ENCODE measurements at places on chromosomes 7 and 10.
A peak's percentile ranks its signal among the peaks of the same experiment; 100 is the strongest.

- DNase-seq: peak; percentile 18
- H3K27ac ChIP-seq: no peak overlapping the region
- H3K36me3 ChIP-seq: peaks cover 17% of the 10 kb centered on the region
- H3K4me3 ChIP-seq: peak overlapping the region; percentile 54
- no peaks in the 10 kb centered on the region for H3K27me3 ChIP-seq
- H3K4me1 ChIP-seq: peaks cover 26% of the 10 kb centered on the region
These were observed 16.4 kb downstream of the TNRC18 start for GRCh38 chr7:5406957-5407945.

GRCh38 chr10:62133618-62134017 is 135.0 kb downstream of the RTKN2 start:
- H3K27me3 ChIP-seq: no peaks in the 10 kb centered on the region
- no peak overlapping the region for H3K4me3 ChIP-seq
- no peak overlapping the region for H3K27ac ChIP-seq
- H3K36me3 ChIP-seq: peaks cover 4% of the 10 kb centered on the region

DNA sequence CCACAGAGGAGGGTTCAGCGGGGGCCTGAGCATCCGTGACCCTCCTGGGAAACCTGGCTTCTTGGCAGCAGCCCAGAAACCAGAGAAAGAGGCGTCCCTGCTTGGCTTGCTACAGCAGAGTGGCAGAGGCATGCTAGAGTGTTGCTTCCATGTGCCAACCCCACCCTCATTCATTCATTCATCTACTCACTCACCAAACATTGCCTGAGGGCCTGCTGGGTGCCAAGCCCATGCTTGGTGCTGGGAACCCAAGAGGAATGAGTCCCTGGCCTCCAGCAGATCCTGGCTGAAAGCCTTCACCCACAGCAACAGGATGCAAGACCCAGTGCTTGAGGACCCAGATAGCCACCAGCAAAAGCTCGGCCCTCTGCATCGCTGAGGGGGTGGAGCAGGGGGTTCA is 129.0 kb downstream of the CDH23 start:
- H3K27me3 ChIP-seq: no peaks in the 10 kb centered on the region
- peaks cover 54% of the 10 kb centered on the region for H3K4me1 ChIP-seq
- H3K27ac ChIP-seq: no peak overlapping the region
- H3K36me3 ChIP-seq: no peaks in the 10 kb centered on the region

DNA sequence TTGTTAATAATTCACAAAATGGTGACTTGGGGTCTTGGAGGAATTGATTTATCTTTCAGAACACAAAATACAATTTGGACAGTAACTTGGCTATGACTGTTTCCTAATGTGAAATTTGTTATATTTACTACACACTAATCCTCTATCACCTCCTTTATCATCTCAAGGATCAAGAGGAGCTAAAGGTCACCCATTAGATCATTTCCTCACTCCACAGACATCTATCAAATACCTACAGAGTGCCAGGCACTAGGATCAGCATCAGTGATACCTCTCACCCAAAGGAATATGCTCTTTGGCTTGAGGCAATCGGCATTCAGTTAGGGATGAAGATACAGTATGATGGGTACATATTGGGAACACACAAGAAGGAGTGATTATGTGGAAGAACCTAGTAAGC is 132.1 kb downstream of the INHBA start:
- H3K27me3 ChIP-seq: peaks cover 2% of the 10 kb centered on the region
- no peak overlapping the region for H3K27ac ChIP-seq
- peaks cover 19% of the 10 kb centered on the region for H3K4me1 ChIP-seq

- H3K4me1 ChIP-seq: no peaks in the 10 kb centered on the region
- no peaks in the 10 kb centered on the region for H3K36me3 ChIP-seq
- no peak for DNase-seq
- no peak overlapping the region for H3K27ac ChIP-seq
These were observed 1.3 kb upstream of the FOXL3 start for GRCh38 chr7:288671-289101.

DNA sequence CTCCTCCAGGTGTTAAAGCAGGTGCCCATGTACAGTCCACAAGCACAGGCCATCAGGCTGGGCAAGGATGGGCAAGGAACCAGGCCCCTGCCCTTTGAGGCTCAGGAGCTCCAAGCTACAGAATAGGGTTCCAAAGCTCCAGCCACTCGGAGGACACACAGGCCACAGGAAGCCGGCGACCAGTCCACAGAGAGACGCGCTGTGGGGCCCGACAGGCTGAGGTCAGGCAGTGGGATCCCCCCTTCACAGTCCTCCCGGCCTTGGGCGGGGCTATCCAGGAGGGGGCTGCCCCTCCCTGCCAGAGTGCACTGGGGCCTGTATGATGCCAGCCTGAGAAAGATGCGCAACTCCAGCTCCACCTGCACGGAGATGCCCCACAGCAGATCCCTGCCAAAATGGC is 34.0 kb downstream of the MAD1L1 start:
- no peak for DNase-seq
- H3K4me3 ChIP-seq: no peak overlapping the region

- H3K27me3 ChIP-seq: no peaks in the 10 kb centered on the region
- H3K4me3 ChIP-seq: no peak overlapping the region
- DNase-seq: no peak
- no peaks in the 10 kb centered on the region for H3K4me1 ChIP-seq
These were observed 110.6 kb downstream of the RAB11FIP2 start for GRCh38 chr10:117936141-117936540.

DNA sequence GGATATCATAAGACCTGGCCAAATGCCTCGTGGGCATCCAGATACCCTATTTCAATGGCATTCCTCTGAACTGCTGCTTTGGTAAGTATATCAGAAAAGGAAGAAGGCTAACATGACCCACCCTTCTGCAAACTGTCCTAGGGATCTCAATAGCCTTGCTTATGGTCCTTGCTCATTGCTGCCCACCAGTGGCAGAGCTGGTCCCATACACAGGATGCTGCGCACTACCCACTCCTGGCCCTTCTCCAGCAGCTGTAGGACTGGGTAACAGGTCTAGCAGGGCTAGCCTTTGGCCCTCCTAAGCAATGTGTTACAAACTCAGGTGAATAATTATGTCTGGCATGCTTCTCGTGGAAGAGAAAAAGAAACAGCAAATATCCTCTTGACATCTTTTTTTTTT is 72.5 kb downstream of the C10orf90 start:
- H3K36me3 ChIP-seq: no peaks in the 10 kb centered on the region
- H3K27ac ChIP-seq: no peak overlapping the region
- H3K27me3 ChIP-seq: no peaks in the 10 kb centered on the region
- peaks cover 21% of the 10 kb centered on the region for H3K4me1 ChIP-seq
- peak; percentile 25 for DNase-seq

- DNase-seq: no peak
- no peaks in the 10 kb centered on the region for H3K27me3 ChIP-seq
These were observed 11.5 kb downstream of the ZMIZ2 start for GRCh38 chr7:44760034-44760580.
